B cell (primary cell): ENCODE measurements at places on chromosomes 3 and 15. TPM values are rescaled to one million over a fixed set of nuclear protein-coding genes. Genes with fewer than 3 reads are reported as not detected.

- no peak for DNase-seq
Observed at GRCh38 chr3:74613521-74614106, 845 bp downstream of the CNTN3 start.

DNA sequence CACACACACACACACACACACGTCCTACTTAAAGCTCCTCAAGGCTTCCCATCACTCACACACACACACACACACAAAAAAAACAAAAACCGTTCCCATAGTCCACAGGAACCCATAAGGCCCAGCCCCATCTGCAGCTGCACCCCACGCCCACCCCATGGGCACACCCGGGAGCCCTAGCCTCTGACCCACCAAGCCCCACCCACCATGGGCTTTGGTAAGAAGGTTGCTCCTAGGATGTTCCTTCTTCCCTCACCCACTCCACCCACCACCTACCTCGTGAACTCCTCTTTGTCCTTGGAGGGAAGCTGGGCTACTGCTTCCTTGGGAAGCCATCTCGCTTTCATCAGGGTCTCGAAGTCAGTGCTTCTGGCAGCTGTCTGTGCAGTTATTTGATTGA lies 115.1 kb downstream of the TPRA1 start:
- no peak for DNase-seq

DNA sequence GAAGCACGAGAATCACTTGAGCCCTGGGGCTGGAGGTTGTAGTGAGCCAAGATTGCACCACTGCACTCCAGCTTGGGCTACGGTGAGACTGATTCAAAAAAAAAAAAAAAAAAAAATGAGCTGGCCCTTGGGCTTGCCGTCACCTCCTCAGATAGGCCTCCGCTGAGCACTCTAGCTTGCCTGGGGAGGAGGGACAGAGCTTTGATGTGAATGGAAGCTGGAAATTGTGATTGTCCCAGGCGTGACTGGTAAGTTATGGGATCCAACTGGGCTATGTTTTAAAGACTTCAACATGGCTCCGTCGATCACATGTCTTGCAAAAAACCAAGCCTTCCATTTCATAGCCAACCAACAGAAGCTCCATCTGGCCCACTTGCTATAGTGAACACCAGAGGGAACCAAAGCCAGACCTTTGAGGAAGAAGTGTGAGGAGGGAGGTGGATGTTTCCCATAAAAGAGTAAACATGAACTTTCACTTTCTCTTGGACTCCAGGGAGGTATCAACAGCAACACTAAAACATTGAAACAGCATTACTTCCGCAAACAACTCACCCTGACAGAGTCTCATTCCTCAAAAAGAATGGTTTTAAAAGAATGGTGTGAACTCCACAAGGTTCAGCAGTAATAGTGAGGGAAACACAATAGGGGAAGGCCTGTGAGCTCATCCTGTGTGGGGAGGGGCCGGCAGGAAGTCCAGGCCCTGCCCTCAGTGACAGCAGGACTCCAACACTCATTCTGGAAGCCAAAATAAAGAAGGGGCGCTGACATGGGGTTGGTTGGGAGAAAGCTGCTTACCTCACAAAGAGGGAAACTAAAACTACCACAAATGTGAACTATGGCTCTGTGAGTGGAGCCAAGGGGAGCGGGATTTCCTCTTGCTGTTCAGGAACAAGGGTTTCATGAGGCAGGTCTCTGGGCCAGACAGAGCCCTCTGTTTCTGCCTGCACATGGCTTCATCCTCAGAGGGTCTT lies 59.2 kb upstream of the IL12A start:
- DNase-seq, result peak; percentile 42

- DNase-seq, result no peak
Observed at GRCh38 chr3:172856795-172857742, 106.5 kb downstream of the ECT2 start.

DNA sequence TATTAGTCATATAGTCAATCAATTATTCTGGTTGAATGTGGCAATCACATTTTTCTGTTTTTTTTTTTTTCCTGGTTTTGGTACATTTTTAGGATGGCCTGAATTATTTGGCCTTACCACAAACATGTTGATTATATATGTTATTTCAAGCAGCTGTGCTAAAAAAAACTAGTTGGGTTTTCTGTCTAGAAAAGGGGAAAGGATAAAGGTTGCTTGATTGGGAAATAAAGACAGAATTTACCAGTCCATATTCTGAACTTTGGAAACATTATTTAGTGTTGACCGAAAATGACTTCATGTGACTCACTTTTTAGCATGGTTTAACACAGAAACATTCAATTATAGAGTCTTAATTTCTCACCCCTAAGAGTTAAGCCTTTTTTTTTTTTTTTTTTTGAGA lies 8.1 kb downstream of the MORF4L1 start:
- no peak for DNase-seq

- DNase-seq, result no peak
Observed at GRCh38 chr3:175227126-175227525, 368.0 kb downstream of the NAALADL2 start.

GRCh38 chr15:81813215-81813614 lies 232.6 kb downstream of the MEX3B start:
- DNase-seq, result no peak

GRCh38 chr3:108441071-108441507 lies 69.3 kb downstream of the MYH15 start:
- no peak for DNase-seq

DNA sequence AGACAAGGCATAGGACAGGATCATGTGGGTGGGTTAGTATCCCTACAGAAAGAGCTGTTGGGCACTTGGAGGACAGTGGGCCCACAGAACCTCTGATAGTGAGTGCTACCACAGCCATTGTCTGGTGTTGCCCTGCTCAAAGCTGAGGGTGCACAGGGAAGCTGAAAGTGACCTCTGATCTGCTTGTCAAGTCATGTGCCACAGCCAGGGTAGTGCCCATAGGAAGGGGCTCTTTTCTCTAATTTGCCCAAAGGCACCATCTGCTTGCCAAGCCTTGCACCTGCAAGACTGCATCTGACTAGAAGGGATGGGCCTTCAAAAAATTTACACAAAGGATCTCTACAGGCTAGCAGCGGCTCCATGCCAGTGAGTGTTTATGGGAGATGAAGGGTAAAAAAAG lies 87.4 kb upstream of the GSK3B start:
- no peak for DNase-seq

DNA sequence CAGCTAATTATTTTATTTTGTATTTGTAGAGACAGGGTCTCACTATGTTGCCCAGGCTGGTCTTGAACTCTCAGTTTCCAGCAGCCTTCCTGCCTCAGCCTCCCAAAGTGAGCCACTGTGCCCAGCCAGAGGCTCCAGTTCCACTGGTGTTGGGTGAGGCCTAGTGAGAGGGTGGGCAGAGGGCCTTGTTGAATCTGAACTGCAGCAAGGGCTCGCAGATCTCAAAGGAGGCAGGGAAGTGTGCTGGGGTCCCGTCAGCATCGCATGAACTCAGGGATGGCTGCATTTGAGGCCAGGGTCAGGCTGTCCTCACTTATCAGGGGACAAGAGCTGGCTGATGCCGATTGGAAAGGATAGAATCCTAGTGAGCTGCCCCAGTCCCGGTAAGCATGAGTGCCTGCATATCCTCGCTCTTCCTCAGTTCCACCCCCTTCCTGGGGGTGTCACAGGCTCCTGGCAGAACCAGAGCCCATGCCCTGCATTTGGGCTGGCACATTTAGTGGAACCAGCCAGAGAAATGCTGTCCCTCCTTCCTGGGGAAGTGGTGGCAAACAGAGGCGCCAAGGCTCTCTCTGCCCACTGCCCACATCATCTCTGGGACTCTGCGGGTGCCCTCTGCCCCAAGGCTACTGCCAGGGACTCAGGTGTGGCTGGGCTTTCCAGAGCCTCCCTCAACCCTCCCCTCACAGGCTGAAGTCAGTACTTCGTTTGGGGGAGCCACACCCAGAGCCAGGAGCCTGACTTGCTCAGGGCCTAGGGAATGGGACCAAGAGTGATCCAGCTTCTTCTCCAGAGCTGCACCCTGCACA lies 24.1 kb downstream of the ALS2CL start:
- DNase-seq, result no peak

Gene ONECUT1
- total RNA-seq, result not detected in 2 replicates

Gene CEP152
- 18.0 and 18.1 TPM in 2 replicates for total RNA-seq
